ENCODE measurements at places on chromosomes 3 and 15. TPM values are rescaled to one million over a fixed set of nuclear protein-coding genes. Genes with fewer than 3 reads are reported as not detected.

GRCh38 chr3:157336252-157337009, 100.2 kb upstream of the PTX3 start:
- no peak for DNase-seq

DNA sequence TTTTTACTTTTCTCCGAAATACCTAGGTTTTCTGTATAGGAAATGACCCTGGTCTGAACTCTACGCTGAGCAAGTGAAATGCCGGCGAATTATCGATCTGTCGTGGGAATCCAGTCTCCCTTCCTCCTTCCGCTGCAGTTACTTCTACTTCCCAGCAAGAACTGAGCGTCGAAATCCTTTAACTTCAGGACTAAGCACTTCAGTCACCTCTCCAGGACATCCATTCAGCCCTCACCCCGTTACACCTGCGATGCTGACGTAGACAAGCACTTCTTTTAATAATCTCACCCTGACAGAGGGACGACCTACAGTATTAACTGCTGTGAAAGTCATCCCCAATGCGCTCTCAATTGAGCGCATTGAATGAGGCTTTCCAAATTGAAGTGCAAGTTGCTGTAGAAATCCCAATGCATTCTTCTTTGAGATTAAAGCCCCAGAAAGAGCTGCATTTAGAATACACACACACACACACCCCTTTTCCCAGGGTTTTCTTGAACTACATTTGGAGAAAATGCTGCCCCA, 1.3 kb downstream of the TOP2B start:
- peak; percentile 23 for DNase-seq

DNA sequence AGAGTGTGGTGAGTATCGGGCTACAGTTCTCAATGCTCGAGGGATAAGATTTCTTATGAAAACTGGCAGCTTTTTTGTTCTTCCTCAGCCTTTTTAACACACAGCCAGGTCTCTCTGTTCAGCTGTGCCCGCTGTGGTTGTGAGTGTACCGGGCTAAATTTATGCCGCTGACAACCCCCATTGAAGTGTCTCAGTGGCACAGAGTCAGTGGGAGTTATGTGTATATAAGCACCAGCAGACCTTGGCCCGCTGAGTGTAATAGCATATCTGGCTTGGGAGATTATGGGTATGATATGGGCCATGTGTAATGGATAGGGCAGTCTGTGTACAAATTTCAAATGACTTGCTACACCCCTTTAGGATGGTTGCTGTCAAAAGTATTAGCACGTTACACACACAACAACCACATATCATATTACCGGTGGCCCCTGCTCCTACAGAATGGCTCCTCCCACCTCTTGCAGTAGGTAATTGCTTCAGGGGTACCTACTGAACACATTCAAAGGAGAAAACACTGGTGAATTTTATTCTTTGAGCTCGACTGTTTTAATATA, 26.9 kb upstream of the NR2F2 start:
- DNase-seq = no peak

The A4GNT gene
- total RNA-seq = not detected

All from activated CD4-positive, alpha-beta T cell treated with anti-CD3 and anti-CD28 coated beads, Interleukin-2, amount 10 ng/mL, durations not matched to agents 7 days and 5 days (primary cell).